ENCODE measurements at places on chromosomes 11 and 22. TPM values are rescaled to one million over a fixed set of nuclear protein-coding genes. Genes with fewer than 3 reads are reported as not detected.

DNA sequence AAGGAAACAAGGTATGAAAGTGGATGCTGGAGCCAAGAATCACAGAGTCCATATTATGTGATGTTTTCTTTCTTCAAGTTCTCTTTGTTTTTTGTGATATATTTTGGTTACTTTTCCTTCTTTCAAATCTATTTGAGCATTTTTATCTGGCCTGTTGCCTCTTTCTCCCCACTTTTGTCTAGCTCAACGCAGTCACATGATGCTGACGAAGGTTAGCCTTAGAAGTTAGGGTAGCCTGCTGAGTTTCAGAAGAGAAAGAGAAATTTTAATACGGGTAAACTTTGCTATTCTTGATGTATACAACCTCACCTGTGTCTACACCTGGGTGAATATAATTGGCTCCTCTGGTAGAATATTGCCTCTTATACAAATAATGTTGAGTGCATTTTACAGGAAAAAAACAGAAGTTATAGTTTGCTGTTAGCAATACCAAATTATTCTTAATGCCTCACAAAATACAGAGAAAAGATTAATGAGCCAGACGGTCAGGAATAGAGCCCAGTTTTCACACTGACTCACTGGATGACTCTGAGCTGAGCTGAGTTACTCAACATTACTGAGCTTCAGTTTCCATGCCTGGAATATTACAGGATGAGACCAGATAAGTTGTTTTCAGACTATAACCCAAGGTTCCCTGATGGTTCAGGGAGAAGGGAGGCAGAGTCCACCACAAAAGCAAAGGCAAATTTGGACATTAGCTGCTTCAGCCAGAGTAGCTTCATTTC is 161.6 kb upstream of the BDNF start:
- no peak for DNase-seq

- DNase-seq, result no peak
Measured at GRCh38 chr11:92340839-92341238, 116.2 kb downstream of the FAT3 start.

DNA sequence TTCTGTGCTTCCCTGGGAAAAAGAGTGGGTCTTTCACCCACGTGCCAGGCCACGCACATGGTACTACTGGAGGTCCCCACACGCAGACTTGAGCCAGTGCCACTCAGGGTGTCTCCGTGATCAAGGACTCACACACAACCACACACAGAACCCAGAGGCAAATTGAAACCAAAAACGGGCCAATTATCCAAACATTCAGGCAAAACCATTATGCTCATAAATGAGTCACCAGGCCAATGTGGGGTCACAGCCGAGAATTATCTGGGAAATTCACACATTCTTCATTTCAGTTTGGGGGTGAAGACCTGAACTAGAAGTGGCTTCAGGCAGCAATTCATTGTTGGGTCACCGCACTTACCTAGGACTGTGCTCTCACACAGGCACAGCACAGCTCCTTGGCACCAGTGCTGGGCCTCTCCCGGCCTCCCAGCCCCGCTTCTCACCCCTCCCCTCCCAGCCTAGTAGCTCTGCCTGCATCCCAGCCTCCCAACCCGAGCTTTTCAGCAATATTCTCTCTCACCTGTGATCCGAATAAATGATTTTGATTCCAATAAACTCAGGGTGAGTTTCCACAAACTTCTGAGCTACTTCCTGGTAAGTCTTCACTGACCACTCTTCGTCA is 28.0 kb downstream of the ADA2 start:
- DNase-seq, result no peak

Gene MPEG1
- total RNA-seq, result not detected
